Coronary artery (tissue), 2 donors: ENCODE measurements at places on chromosomes 1 and 21.

DNA sequence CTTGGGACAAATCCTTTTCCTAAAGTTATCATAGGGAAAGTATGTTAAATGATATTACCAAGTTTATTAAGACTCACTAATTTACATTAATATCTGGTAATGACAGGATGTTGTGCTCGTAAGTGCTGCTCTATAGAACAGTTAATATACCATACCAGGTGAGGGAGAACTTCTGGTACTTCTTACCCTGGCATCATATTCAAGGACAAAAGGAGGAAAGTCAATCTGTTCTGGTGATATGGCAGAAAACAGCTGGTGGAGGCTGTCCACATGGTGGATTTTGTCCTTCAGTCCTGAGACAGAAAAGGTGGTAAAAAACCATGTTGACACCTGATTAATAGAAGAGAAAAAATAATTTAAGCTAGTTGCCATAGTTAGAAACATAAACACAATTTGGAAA is 51.6 kb downstream of the GDAP2 start:
- no peak for DNase-seq

DNA sequence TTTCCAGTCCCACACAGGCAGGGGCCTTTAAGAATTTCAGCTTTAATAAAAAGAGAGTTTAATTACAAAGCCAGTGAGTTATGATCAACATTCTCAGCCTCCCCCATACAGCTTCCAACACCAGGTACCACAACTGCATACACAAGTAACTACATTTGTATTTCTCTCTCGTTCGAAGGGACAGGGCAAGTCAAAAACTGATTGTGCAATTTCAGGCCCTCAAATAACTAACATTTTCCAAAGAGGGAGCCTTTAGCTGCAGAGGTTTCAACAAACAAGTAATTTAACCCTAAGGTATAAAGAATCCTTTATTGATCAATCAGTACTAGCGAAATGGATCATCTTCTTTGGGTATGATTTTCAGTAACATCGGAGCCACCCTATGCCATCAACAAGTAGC is 142.4 kb downstream of the ZNF281 start:
- no peak for DNase-seq

GRCh38 chr1:160091666-160092223 is 6.7 kb downstream of the IGSF8 start:
- no peak for DNase-seq

- no peak for DNase-seq
These were observed 227.1 kb downstream of the DUSP10 start for GRCh38 chr1:221514806-221515205.

DNA sequence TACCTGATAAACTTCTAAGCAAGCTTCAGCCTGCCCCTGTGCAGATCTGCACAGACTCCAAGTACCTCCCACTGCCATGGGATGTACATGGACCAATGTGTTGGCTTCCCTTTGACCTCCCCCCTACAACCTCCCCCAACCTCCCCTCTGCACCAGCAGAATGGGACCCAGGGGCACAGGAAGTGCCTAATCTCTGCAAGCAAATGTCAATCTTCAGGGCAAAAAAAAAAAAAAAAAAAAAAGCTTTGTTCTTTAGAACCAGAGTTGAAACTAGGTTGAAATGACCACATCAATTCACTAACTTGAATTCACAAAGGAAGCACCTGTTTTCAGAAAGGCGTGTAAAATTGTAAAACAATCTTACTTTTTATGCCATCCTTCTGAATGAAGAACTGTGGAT is 53.9 kb upstream of the TIAM1 start:
- peak; percentile 9 for DNase-seq

GRCh38 chr1:60101516-60101915 is 27.9 kb upstream of the C1orf87 start:
- DNase-seq = no peak

GRCh38 chr1:87212431-87213134 is 116.1 kb upstream of the LMO4 start:
- DNase-seq = no peak

DNA sequence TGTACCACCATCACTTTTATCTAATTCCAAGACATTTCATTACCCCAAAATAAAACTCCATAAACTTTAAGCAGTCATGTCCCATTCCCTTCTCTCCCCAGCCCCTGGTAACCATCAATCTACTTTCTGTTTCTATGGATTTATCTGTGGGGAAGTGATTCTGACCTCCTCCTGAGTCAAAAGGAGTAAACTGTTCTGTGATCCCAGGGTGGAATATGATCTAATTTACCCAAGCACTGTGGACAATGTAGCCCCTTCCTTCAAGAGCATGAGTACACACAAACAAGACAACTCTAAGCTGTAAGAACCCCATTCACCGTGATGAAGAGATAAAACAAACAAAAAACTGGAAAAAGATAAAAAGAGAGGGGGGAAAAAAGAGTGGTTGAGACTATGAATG is 77.9 kb downstream of the PLPP3 start:
- DNase-seq = no peak

DNA sequence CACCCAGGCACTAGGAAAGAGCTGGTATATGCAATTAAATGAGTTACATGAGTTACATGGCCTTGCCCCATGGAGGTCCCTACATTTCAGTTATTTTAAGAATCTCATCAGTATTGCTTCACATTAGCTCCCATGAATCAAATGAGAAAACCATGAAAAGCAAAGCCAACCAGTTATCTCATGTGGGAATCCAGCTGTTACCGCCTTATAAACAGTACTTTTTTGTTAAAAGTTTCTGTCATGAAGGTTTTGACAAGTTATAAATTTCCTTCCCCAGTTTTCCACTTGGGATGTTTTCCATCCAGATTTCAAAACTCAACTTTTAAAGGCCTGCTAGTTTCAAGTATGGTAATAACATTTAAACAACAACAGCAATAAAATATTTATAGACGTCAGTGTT is 544.8 kb downstream of the NUF2 start:
- DNase-seq = no peak
